H9 (cell line): ENCODE measurements at places on chromosomes 3 and 15. TPM values are rescaled to one million over a fixed set of nuclear protein-coding genes. Genes with fewer than 3 reads are reported as not detected.
A peak's percentile ranks its signal among the peaks of the same experiment; 100 is the strongest.

- H3K36me3 ChIP-seq, result no peaks in the 10 kb centered on the region
- H3K27me3 ChIP-seq, result no peaks in the 10 kb centered on the region
- peaks cover 3% of the 10 kb centered on the region; the same call in 1 of the 2 replicates for H3K4me1 ChIP-seq
Observed at GRCh38 chr15:65980824-65981456, 111.6 kb downstream of the RAB11A start.

GRCh38 chr15:45128971-45129639 lies 574 bp downstream of the DUOXA1 start:
- H3K27ac ChIP-seq, result no peak overlapping the region
- peaks cover 72% of the 10 kb centered on the region for H3K27me3 ChIP-seq
- H3K4me3 ChIP-seq, result peak overlapping the region; percentile 70
- no peaks in the 10 kb centered on the region for H3K36me3 ChIP-seq
- peak; percentile 42 for DNase-seq
- H3K4me1 ChIP-seq, result no peaks in the 10 kb centered on the region

- no peak for DNase-seq
- H3K36me3 ChIP-seq, result no peaks in the 10 kb centered on the region
- H3K27me3 ChIP-seq, result no peaks in the 10 kb centered on the region
- H3K4me3 ChIP-seq, result no peak overlapping the region
Observed at GRCh38 chr3:64209866-64210621, 15.2 kb downstream of the PRICKLE2 start.

GRCh38 chr3:16240229-16241023 lies 24.3 kb downstream of the DPH3 start:
- DNase-seq, result no peak
- H3K4me3 ChIP-seq, result no peak overlapping the region
- H3K4me1 ChIP-seq, result no peaks in the 10 kb centered on the region
- H3K27ac ChIP-seq, result no peak overlapping the region

DNA sequence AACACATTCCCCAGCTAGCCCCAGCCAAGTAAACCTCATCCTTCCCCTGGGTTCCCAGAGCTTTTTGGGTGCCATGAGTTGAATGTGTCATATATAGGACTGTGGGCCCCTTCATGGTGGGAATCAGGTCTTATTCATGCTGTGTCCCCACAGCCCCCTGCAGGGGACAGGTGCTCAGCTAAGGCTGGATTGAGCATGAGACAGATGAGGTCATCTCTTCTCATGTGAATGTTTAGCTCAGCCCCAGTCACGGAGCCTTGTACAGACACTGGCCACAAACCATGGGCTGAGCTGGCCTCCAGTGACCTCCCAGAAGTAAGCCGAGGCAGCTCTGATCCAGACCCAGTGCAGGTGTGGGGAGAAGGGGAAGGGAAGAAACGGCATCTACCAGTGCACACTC lies 70.7 kb downstream of the C3orf70 start:
- H3K36me3 ChIP-seq, result no peaks in the 10 kb centered on the region
- no peak overlapping the region for H3K27ac ChIP-seq
- H3K4me3 ChIP-seq, result no peak overlapping the region

Gene LSMEM2
- 0.24 and 0.50 TPM in 2 replicates for total RNA-seq

GRCh38 chr15:101100593-101101442 lies 151.0 kb downstream of the CHSY1 start:
- H3K4me3 ChIP-seq, result no peak overlapping the region
- H3K4me1 ChIP-seq, result no peaks in the 10 kb centered on the region
- no peak overlapping the region for H3K27ac ChIP-seq
- no peak for DNase-seq

DNA sequence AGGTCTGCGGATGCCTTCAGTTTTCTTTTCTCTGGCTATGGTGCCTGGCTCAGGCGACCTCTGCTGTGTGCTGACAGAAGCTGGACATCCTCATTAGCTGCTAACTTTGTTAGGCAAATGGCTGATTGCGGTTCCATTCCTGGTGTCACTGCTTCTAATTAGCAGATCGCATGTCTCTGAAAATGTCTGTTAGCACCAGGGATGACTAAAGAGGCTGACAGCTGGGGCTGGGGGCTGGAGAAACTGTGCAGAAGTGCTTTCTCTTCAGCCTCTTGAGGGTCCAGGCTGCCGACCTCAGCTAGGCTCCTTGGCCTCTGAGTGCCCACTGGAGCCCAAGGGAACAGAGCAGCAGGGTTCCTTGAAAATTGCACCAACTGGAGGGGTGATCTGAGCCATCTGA lies 39.3 kb downstream of the CHCHD6 start:
- H3K36me3 ChIP-seq, result peaks cover 14% of the 10 kb centered on the region
- H3K4me3 ChIP-seq, result no peak overlapping the region
- H3K27ac ChIP-seq, result no peak overlapping the region
- H3K27me3 ChIP-seq, result no peaks in the 10 kb centered on the region
- no peaks in the 10 kb centered on the region for H3K4me1 ChIP-seq
- DNase-seq, result no peak

DNA sequence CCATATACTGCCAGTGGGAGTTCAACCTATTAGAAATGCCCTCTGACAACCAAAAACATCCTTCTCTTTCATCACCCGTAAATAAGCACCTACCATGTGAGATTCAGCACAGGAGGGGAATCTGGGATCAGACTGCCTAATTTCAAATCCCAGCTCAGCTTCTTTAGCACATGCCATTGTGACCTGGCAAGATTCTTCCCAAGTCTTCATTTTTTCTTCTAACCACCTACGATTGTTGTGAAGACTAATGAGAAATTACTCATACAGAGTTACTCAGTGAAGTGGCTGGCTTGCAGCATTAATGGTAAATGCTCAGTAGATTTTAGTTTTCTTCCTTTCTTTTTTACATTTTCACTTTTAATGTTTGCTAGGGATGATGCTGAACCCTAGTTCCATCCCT lies 176.7 kb downstream of the PDZRN3 start:
- H3K36me3 ChIP-seq, result no peaks in the 10 kb centered on the region
- H3K27ac ChIP-seq, result no peak overlapping the region
- H3K4me3 ChIP-seq, result no peak overlapping the region

- no peaks in the 10 kb centered on the region for H3K27me3 ChIP-seq
- H3K4me1 ChIP-seq, result peaks cover 13% of the 10 kb centered on the region
- H3K27ac ChIP-seq, result no peak overlapping the region
- DNase-seq, result no peak
- H3K4me3 ChIP-seq, result no peak overlapping the region
Observed at GRCh38 chr3:171415070-171415469, 45.1 kb downstream of the TNIK start.

Gene PYGO1
- total RNA-seq, result 0.59 and 0.83 TPM in 2 replicates

GRCh38 chr15:89226359-89227221 lies 5.2 kb upstream of the RLBP1 start:
- H3K27ac ChIP-seq, result no peak overlapping the region
- H3K36me3 ChIP-seq, result no peaks in the 10 kb centered on the region
- no peak overlapping the region for H3K4me3 ChIP-seq
- no peaks in the 10 kb centered on the region for H3K27me3 ChIP-seq
- DNase-seq, result no peak

- no peaks in the 10 kb centered on the region for H3K4me1 ChIP-seq
- DNase-seq, result no peak
- no peaks in the 10 kb centered on the region for H3K36me3 ChIP-seq
- H3K4me3 ChIP-seq, result no peak overlapping the region
- H3K27me3 ChIP-seq, result no peaks in the 10 kb centered on the region
- no peak overlapping the region for H3K27ac ChIP-seq
Observed at GRCh38 chr3:58352626-58353025, 19.9 kb downstream of the PXK start.

DNA sequence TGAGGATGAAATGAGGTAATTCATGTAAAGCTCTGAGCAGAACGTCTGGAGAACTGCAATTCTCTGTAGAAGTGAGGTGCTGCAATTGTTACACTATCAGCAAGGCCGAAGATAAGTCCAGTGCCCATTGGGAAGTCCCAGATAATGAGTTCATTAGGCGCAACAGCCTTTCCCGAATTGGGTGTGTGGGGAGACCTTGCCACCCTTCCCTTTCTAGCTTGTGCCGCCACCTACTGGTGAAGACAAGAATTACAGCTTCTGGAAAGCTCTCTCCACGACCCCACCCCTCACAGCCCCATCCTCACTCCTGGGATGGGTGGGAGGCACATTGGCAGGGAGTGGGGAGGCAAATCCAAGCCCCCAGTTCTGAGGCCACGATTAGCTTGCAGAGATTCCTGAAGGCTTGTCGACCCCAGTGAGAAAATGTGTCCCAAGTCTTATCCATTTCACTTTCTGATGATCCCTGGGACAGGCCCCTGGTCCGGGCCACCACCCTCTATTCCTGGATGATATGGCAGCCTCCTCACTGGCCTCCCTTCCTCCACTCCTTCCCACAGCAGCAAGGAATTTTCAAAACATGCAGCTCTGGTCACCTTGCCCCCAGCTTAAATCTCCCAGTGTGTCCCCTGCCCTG lies 36.4 kb downstream of the FAM3D start:
- no peaks in the 10 kb centered on the region for H3K4me1 ChIP-seq
- H3K4me3 ChIP-seq, result no peak overlapping the region
- peak; percentile 78 for DNase-seq
- H3K36me3 ChIP-seq, result no peaks in the 10 kb centered on the region
- no peak overlapping the region for H3K27ac ChIP-seq
- no peaks in the 10 kb centered on the region; the same call in 1 of the 2 replicates for H3K27me3 ChIP-seq

Gene ABHD6
- 1.8 and 2.2 TPM in 2 replicates for total RNA-seq

DNA sequence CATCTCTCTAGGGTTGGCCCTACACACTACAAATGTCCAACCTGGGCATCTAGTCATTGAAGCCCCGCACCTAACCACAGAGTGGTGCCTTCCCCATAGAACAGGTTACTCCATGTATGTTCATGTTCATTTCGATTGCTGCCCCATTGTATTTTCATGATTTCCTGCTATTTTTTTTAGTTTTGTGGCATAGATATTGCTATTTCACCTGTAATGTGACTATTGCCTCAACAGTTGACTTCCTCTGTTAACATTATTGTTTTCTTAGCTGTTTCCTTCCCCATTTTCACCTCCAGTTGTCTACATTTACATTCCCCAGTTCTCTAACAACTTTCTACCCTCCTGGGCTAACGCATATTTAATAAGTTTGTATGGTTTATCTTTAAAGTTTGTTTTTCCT lies 137.7 kb upstream of the RBMS3 start:
- H3K4me3 ChIP-seq, result no peak overlapping the region
- no peaks in the 10 kb centered on the region for H3K4me1 ChIP-seq
- H3K36me3 ChIP-seq, result no peaks in the 10 kb centered on the region
- DNase-seq, result no peak
- no peak overlapping the region for H3K27ac ChIP-seq

GRCh38 chr3:78659386-78659987 lies 1108.3 kb downstream of the ROBO1 start:
- no peaks in the 10 kb centered on the region for H3K4me1 ChIP-seq
- H3K27ac ChIP-seq, result no peak overlapping the region
- H3K4me3 ChIP-seq, result no peak overlapping the region
- no peaks in the 10 kb centered on the region; the same call in 1 of the 2 replicates for H3K27me3 ChIP-seq
